ENCODE measurements at places on chromosomes 7 and 10.

DNA sequence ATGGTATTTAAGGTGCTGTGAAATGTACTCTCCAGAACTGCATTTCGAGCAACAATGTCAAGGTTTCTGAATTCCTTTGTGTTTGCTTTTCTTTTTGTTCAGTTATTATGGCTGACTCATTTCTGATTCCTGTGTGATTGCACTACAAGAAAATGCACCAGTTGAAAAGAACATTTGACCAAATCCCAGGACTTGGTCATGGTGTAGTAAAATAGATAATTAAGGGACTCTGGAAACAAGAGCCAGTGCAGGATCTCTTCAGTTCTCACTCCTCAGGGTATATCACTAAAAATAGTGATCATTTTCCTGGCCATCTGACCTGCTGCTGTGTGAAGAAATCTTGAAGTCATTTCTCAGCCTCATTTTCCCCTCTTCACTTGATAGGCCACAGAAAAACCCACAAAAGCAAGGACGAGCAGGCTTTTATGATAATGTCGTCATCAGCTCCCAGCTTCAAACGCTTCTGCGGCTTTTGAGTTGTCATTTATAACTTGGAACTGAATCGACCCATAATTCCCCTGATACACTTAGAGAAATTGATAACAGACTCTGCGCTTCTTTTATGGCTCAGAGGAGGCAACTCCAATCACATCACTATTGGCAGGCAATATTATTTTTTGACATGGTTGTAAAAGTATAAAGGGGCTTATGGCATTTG lies 274.7 kb downstream of the HDAC9 start:
- DNase-seq = no peak

DNA sequence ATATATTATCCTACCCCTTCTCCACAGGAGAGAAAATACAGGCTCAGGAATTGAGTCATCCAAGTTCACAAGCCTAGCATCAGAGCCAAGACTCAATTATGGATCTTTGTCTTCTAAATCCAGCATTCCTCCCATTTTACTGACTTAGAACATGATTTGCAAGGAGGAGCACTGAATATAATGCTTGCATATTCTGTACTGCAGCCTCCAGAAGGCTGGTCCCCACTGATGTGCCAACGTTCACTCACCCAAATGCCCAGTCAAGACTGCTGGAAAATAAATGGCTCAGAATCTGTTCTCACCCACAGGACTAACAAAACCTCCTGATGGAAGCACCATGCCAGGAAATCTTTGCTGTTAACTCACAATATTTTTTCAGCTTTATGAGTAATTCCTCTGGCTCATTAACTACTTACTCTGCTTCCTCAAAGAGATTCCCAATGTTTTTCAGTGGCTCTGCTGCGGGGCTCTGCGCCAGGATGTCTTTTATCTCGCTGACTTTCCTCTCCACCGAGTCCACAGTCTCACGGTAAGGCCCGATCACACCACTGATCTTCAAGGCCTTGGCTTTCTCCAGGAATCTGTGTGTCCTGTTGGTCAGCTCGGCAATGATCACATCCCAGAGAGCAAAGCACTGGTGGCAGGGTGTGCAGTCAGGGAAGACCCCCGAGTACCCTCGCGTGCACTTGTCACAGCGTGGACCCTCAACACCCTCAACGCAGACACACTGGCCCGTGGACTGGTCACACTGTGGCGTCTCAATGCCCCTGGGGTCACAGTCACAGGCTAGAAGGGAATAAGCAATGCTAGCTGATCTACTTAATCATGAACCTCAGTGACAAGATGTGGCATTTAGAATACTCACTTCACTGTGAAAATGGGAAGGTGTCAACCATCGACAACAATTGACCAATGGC lies 48.8 kb downstream of the DLD start:
- no peak for DNase-seq

GRCh38 chr7:40546616-40547501 lies 412.1 kb downstream of the SUGCT start:
- DNase-seq = no peak

- no peak for DNase-seq
Measured at GRCh38 chr7:9981742-9982349, 991.8 kb upstream of the PHF14 start.

- DNase-seq = no peak
Measured at GRCh38 chr7:154409703-154410311, 357.6 kb downstream of the DPP6 start.

- no peak for DNase-seq
Measured at GRCh38 chr7:30970594-30971094, 6.9 kb downstream of the GHRHR start.

GRCh38 chr10:11403116-11403515 lies 208.3 kb downstream of the USP6NL start:
- DNase-seq = no peak

DNA sequence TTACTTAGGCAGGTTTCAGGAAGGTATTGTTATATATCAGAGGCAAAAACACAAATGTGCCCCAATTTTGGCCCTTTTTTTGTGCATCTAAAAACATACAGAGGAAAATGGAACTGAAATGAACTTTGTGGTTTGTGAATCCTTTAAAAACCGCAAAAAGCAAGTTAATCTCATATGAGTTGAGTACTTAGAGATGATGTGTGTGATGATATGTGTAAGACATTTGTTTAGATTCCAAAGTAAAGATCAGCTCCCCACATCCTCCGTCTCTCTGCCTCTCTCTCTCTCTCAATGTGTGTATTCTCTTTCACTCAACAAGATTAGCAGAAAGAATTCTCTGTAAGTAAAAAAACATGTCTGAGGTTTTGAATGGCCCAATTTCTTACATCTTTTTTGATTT lies 201.9 kb downstream of the MALRD1 start:
- DNase-seq = no peak

DNA sequence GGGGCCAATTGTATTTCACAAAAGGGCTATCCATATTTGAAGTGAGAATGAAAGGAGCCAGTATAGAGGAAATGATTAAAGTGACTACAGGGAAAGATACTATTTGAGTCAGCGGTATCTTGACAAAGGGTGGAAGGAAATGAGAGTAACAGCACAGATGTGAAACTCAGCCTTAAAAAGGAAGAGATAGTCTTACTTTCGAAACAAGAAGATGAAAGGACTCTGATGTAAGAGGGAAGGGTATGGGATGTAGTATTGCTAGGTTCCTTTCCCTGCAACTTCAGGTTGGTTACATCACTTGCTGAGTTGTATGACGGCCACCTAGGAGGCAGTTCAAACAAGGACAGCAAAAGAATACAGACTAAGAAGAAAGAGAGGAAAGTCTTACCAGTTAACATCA lies 13.7 kb downstream of the CISD1 start:
- no peak for DNase-seq

DNA sequence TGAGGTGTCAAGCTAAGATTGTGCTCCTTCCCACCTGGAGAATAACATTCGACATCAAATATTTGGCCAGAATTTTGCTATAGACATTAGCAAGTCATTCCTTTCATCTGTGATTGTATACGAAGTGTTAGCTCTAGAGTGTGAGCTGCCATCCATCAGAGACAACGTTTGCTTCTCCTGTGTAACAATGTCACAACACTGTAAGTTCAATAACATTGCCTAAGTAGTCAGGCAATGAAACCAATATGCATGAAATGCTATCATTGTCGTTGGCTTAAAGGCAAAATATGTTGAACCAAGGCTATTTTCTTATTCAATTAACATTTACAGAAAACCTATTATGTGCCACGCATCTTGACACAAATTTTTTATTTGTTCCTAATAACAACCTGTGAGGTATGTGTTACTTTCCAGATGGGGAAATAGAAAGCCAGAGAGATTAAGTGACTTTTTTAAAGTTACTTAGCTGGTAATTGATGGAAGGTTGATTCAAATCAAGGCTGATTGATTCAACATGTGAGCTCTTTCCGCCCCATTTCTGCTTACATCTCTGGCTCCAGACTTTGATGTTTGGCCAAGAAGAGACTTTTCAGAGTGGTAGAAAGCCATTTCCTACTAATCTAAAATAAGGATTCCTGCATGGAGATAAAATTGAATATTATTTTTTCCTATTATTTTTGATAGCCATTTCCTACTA lies 32.0 kb downstream of the BET1 start:
- no peak for DNase-seq

DNA sequence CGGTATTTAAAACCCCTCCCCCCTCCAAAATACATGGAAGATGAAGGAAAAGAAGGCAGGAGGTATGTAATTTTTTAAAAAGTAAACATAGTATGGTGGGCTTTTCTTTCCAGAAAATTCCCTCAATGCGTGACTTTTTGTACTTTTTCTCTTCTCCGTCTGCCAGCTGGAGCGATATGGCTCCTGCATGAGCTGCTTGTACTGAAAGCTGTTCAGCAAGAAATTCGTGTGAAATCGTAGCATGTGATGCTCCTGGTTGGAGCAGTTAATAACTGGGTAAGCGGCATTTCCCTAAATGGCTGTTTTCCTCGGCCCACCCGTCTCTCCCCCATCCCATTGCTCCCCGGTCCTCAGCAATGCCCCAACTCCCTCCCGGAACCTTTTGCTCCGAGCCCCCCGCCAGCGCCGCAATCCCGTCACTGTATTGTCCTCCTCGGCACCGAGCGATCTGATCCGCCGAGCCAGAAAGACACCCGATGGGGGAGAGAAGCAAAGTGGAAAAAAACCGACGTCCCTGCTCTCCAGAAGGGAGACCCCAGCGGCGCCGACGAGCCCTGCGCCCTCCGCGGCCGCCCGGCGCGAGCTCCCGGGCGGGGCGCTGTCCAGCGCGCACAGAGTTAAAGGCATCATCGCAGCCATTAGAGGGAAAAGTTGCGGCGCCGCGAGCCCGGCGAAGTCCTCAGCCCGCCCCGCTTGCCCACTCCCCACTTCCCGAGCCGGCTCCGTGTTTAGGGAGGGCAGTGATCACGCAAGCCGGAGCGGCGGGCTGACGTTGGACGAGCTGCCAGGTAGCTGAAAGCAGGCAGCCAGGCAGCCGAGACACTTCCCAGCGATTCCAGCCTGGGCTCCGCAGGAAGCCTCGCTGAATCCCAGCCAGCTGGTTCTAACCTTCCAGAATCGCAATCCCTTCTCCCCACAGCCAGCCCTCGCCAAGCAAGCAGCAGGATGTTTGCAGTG lies at the start of gene VSTM2A:
VSTM2A (plus strand) TSS at position 707 of the 957 bp plus-strand sequence. CDS start 356 bp downstream, outside the sequence.
- no peak for DNase-seq

- DNase-seq = no peak
Measured at GRCh38 chr7:44449584-44449928, 40.9 kb downstream of the NUDCD3 start.

DNA sequence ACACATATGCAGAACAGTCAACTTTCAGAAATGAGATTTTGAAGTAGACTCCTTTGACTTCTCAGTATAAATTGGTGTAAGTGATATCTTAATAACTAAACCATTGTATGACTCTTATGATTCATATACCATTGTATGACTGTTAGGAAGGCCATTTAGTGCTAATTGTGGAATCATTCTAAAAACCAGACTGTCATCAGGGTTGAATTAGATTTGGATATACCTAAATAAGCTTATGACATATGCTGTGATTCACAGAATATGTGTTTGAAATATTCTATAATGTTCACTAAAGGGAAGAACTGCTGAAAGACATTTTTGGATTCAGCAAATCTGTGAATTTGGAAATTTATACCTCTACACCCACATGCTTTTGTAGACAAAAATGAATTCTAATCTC lies 438.1 kb downstream of the MDFIC start:
- DNase-seq = no peak

DNA sequence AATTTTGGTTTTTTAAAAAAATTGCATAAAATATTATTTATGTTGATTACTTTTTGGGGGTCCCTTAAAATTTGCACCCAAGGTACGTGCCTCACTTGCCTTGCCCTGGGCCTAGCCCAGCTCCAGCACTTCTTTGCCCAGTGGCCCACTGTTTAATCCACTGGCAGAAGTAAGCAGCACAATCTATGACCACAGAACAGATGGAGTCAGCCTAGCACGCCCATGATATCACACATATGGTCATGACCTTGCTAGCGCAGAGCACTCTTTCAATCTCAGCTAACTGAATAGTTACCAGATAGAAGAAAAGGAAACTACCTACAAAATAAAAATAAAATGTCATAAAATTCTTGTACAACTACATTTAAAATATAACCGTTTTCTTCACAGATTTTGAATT lies 5.6 kb downstream of the OGA start:
- no peak for DNase-seq

- DNase-seq = no peak
Measured at GRCh38 chr10:131842351-131843088, 58.3 kb upstream of the PPP2R2D start.

GRCh38 chr7:2928613-2929311 lies 84.7 kb upstream of the GNA12 start:
- no peak for DNase-seq

- no peak for DNase-seq
Measured at GRCh38 chr7:69782917-69783684, 184.8 kb downstream of the AUTS2 start.

DNA sequence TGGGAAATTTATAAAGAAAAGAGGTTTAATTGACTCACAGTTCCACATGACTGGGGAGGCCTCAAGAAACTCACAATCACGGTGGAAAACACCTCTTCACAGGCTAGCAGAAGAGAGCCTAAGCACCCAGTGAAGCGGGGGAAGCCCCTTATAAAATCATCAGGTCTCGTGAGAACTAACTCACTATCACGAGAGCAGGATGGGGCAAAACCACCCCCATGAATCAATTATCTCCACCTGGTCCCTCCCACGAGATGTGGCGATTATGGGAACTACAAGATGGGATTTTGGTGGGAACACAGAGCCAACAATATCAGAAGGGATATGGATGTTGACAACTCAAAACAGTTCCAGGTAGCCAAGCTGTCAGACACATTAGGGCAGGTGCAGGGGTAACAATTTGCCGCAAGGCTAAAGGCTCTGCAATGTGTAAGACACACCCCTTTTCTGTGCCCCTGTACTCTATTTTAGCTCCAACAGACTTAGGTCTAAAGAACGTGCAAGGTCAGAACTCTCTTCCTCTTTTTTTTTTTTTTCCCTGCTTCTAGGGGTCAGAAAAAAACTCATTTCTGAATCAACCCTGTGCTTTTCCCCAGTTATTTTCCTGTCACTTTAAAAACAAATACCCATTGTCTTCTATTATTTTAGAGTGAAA lies 30.7 kb upstream of the RBM20 start:
- DNase-seq = no peak

GRCh38 chr10:71434760-71435394 lies 38.2 kb downstream of the CDH23 start:
- DNase-seq = no peak

GRCh38 chr7:80768756-80769155 lies 130.3 kb downstream of the CD36 start:
- DNase-seq = no peak

- DNase-seq = no peak
Measured at GRCh38 chr10:25966844-25967243, 32.8 kb downstream of the MYO3A start.

DNA sequence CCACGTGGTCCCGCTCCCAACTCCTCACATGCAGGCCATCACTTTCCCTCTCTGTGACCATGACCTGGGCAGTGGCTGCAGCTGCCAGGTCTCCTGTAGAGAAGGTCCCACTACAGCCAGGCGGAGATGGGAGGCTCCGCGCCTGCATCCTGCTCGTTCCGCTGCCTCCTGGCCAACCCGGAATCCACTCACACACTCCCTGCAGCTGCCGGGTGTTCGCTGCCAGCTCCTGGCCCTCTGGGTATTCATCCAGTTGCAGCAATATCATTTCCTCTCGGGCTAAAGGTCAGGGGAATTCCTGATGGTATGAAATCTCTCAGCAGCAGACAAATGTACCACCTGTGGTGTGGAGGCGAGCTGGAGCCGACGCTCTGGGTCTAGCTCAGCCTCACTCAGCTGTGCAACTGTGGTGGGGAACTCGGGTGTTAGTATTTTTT lies 65.7 kb downstream of the TLL2 start:
- no peak for DNase-seq
